Heart right ventricle (tissue), 16 donors: ENCODE measurements at places on chromosomes 6 and 20. TPM values are rescaled to one million over a fixed set of nuclear protein-coding genes. Genes with fewer than 3 reads are reported as not detected.

TREML2 gene
- not detected for total RNA-seq

KPNA5 gene
- total RNA-seq = 8.6 TPM

TAAR8 gene
- not detected for total RNA-seq

LY6G5C gene
- total RNA-seq = 1.8 TPM

HLA-G gene
- 0.77 TPM for total RNA-seq

PLCG1 gene
- 39.7 TPM for total RNA-seq

CCN6 gene
- total RNA-seq = not detected

BMP6 gene
- total RNA-seq = 3.2 TPM

CRISP3 gene
- not detected for total RNA-seq
